ENCODE measurements at places on chromosomes 12 and 14.

GRCh38 chr12:2247596-2247995, 194.8 kb downstream of the CACNA1C start:
- no peak for DNase-seq

GRCh38 chr12:47757840-47758583, 668 bp downstream of the RAPGEF3 start:
- DNase-seq, result no peak

- no peak for DNase-seq
Measured at GRCh38 chr14:79320561-79320960, 890.7 kb downstream of the DIO2 start.

DNA sequence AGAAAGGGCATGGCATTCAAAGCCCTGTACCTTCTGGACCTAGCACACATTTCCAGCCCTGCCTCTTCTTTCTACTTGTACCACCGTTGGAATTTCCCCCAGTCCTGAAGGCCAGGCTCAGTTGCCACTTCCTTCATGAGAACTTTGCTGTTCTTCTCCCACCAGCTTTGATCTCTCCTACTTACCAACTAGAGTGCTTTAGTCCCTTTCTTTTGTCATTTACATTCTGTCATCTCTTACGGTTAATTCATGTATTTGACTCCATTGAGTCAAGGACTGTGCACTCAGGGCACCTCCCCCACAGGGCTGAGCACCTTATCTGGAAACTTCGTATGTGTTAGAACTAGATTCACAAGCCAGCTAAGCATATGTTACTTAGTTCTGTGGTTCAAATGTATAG, 26.3 kb downstream of the BICDL1 start:
- DNase-seq, result no peak

- no peak for DNase-seq
Measured at GRCh38 chr12:88011755-88012154, 17.4 kb downstream of the C12orf50 start.

GRCh38 chr12:63222582-63222981, 71.6 kb upstream of the AVPR1A start:
- no peak for DNase-seq

- DNase-seq, result no peak
Measured at GRCh38 chr14:53663709-53664108, 292.9 kb downstream of the BMP4 start.

GRCh38 chr12:42828836-42829235, 239.3 kb upstream of the PRICKLE1 start:
- DNase-seq, result no peak

DNA sequence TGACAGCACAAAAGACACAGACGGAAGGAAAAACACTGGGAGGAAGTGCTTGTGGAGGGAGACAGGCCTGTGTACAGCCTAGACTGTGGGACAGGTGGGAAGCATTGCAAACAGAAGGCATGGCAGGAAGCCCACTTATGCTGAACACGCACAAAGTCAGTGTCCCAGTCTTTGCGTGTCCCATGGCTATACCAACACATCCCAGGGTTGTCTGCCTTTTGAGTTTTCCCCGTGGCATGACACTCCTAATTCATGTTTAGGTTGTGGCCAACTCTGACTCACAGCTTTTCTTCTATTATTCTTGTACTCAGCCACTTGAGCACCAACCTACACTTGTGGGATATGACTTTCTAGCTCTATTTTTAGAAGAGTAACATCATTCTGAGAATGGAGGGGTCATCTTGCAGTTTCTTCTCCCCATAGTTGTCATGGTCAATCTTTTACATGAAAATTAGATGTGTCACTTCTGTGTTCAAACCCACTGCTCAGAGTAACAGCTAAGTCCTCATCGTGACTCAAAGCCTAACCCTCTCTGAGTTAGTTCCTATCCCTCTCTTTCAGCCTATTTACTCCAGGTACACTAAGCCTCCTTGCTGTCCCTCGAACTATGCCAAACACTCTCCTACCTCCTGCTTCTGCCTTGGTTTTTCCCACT, 27.5 kb upstream of the JPH4 start:
- DNase-seq, result no peak
